Type B pancreatic cell (in vitro differentiated cells): ENCODE measurements at places on chromosomes 7 and 10.

GRCh38 chr7:80542398-80542797 is 30.5 kb upstream of the GNAT3 start:
- DNase-seq = no peak

DNA sequence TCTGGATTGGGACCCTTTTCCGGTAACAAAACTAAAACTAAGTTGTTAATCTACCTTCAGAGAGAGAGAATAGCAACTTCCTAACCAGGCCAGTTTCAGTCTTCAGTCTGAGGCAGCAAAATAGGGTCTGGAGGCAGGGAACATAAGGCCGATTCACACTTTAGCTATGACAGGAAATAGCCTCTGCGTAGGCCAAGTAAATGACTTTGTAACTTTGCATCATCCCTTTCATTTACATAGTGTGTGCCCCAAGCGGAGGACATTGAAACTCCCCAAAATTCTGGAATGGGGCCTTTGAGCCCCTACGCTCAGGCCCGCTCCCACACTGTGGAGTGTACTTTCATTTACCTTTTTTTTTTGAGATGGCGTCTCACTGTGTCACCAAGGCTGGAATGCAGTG is 1.7 kb upstream of the UPP1 start:
- no peak for DNase-seq

DNA sequence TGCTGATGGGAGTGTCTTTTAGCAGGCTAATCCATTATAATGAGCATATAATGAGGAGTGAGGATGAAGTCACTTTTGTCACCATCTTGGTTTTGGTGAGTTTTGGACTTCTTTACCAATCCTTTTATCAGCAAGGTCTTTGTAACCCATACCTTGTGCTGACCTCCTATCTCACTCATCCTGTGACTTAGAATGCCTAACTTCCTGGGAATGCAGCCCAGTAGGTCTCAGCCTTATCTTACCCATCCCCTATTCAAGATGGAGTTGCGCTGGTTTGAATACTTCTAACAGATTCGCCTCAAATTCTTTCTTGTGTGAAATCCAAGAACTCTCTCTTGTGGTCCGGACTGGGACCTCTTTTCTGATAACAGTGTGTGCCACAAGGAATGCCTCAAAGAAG is 253.1 kb upstream of the CACNA2D1 start:
- no peak for DNase-seq

GRCh38 chr7:94145602-94146001 is 141.4 kb upstream of the BET1 start:
- DNase-seq = no peak

DNA sequence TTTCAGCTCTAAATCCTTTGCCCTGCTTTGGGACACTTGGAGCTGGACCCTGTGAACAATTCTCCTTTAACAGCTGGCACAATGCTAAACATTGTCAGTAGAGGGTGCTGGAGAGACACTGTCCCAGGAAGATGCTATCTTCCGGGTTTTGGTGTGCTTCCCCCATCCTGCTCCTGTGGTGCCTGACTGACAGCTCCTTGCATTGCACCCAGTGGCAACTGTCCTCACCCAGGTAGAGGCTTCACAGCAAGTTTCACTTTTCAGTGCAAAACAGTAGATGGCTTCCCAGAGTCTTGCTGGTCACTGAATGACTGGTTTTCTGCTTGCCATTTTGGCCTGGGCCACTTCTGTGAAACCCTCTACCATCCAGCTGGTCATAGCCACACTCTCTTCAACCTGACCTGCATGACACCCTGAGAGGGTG is 77.3 kb downstream of the CDC14C start:
- DNase-seq = no peak

DNA sequence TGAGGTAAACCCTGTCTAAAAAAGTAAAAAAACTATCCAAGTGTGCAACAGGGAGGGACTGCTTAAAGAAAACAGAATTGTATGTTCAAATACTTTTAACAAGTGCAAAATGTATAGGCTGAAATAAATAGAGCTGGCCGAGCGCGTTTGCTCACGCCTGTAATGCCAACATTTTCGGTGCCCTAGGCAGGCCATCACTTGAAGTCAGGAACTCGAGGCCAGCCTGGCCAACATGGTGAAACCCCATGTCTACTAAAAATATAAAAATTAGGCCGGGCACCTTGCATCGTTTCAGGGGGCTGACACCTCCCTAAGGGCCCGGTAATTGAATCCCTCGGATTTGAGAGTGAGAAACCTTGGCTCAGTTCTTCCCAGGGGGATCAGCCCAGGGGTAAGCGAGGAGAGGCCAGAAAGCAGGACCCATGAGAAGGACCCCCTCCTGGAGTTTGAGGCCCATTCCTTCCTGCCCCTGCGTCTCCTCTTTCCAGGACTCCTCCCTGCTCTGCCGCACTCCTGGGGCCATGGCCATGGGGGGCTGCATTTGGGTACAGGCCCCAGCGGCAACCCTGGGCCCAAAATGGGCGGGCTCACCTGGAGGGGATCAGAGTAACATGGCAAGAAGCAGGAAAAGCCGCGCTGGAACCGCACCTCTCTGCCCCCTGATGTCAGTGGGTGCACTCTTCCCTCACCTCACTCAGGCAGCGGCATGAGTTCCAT is 75.5 kb upstream of the TMEM248 start:
- DNase-seq = no peak

GRCh38 chr10:33115738-33116719 is 158.0 kb upstream of the ITGB1 start:
- no peak for DNase-seq

GRCh38 chr7:123208793-123209192 is 9.0 kb upstream of the SLC13A1 start:
- DNase-seq = no peak
